ENCODE measurements at places on chromosomes 2 and 18.

GRCh38 chr2:165193178-165193777 lies 10.6 kb downstream of the SCN3A start:
- DNase-seq: no peak

- peak; percentile 57 for DNase-seq
Measured at GRCh38 chr2:233353769-233354499, at the start of gene DGKD. Gene DGKD, plus strand, starts transcription at chr2:233354494. Its CDS starts 25 bp downstream, at chr2:233354519.

DNA sequence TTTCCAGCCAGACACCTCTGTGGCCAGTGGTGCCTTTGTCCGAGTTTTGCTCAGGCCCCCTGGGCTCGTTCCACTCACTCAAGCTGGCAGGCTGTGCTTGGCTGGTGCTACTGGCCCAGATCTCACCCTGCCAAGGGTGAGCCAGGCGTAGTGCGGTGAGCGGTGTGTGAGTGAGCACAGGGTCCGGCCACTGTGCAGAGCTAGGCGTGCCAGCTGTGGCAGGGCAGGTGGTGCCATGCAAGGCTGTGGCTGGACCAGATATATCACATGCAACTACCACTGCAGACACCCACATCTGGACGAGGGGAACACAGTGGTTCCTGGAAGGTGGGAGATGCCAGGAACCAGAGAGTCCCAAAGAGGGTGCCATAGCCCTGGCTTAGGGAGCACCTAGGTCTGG lies 70.1 kb downstream of the SRBD1 start:
- no peak for DNase-seq

- peak; percentile 47 for DNase-seq
Measured at GRCh38 chr2:41062336-41062735, 610.4 kb upstream of the SLC8A1 start.

GRCh38 chr18:76233406-76233805 lies 261.6 kb downstream of the ZNF516 start:
- no peak for DNase-seq

- DNase-seq: no peak
Measured at GRCh38 chr18:9726175-9726574, 18.1 kb downstream of the RAB31 start.

- no peak for DNase-seq
Measured at GRCh38 chr2:74255660-74256213, 57.3 kb downstream of the MTHFD2 start.

- no peak for DNase-seq
Measured at GRCh38 chr2:240160291-240161086, 20.0 kb upstream of the OTOS start.

DNA sequence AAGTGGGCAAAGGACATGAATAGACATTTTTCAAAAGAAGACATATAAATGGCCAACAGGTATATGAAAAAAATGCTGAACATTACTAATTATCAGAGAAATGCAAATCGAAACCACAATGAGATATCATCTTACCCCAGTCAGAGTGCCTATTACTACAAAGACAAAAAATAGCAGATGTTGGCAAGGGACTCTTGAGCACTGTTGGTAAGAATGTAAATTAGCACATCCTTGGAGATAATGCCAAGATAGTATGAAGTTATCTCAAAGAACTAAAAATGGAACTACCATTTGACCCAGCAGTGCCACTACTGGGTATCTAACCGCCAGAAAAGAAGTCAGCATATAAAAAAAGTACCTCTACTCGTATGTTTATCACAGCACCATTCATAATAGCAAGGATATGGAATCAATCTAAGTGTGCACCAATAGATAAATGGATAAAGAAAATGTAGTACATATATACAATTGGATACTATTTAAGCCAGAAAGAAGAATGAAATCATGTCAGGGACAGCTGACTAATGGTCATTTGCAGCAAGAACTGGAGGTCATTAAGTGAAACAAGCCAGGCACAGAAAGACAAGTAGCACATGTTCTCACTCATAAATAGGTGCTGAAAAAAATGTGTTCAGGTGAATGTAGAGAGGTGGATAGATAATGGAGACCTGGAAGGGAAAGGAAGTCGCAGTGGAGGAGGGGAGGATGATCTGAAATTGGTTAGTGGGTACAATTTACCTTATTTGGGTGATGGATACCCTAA lies 141.7 kb upstream of the B3GNT2 start:
- DNase-seq: no peak

GRCh38 chr2:22600156-22600555 lies 784.8 kb upstream of the KLHL29 start:
- DNase-seq: no peak

DNA sequence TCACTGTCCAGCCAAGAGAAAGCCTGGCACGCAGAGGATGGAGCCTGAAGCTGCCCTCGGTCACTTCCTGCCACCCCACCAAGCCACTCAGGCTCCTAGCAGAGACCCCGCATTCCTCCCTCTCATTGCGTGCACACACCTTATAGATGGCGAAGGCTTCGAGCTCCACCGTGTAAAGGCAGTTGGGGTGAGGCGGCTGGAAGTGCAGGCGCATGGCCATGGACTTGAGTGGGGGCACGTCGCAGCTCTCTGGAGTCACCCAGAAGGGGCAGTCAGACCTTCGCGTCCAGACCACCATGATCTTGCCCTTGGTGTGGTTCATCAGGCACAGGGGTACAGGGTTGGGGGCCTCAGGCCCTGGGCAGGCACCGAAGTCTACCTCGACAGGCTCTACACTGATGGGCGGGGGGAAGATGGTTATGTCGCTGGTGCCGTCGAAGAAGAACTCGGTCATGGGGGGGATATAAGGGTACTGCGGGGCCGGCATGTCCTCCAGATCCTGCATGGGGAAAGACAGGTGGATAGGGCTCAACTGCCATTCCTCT lies 13.7 kb downstream of the CFAP65 start:
- DNase-seq: no peak

GRCh38 chr2:102485147-102485785 lies 12.2 kb downstream of the SLC9A4 start:
- peak; percentile 23 for DNase-seq

DNA sequence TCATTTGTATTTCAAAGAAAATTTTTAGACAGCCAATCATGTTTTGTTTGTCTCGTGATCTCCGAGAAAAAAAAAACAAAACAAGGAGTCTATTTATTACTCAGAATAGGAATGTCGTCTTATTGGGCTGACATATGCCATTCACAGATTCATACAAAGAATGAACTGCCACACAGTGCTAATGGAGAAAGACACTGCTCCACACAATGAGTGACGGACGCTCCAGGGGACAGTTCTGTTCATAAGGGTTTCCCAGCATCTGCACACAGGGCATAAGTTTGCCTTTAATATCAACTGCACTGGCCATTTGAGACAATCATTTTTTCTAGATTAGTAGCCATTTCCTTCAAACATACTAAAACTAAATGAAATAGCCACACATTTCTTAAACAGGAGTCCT lies 3.4 kb downstream of the SERTAD2 start:
- DNase-seq: no peak

DNA sequence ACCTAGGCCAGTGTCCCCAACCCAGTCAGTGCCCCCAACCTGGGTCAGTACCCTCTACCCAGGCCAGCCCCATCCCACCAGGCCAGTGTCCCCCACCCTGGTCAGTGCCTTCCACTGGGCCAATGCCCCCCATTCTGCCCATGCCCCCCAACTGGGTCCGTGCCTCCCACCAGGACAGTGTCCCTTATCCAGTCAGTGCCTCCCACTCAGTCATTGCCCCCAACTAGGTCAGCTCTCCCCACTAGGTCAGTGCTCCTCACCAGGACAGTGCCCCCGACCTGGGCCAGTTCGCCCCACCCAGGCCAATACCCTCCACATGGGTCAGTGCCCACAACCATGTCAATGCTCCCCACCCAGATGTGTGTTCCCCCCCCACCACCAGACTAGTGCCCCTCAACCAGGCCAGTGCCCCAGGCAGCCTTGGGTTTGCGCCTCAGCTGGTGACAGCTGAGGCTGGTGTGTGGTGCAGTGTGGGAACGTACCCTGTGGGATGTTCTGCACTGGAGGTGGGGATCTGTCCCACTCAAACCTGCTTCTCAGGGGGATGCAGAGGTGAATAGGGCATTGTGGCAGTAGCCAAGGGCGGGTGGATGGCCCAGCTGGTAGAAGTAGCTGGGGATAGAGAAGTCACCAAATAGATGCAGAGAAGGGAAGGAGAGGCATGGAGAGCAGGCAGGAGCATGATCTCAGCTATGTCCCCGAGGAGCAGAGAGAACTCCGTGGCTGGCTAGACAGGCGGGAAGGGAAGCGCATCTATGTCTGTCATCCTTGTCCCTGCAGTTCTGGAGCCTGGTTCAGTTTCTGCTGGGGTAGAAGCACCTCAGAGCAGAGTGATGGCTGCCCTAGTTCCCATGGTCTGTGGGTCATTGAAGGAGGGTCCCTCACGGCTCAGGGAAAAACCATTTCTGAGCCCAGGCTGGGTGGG lies 168.8 kb downstream of the SH3RF3 start:
- no peak for DNase-seq

DNA sequence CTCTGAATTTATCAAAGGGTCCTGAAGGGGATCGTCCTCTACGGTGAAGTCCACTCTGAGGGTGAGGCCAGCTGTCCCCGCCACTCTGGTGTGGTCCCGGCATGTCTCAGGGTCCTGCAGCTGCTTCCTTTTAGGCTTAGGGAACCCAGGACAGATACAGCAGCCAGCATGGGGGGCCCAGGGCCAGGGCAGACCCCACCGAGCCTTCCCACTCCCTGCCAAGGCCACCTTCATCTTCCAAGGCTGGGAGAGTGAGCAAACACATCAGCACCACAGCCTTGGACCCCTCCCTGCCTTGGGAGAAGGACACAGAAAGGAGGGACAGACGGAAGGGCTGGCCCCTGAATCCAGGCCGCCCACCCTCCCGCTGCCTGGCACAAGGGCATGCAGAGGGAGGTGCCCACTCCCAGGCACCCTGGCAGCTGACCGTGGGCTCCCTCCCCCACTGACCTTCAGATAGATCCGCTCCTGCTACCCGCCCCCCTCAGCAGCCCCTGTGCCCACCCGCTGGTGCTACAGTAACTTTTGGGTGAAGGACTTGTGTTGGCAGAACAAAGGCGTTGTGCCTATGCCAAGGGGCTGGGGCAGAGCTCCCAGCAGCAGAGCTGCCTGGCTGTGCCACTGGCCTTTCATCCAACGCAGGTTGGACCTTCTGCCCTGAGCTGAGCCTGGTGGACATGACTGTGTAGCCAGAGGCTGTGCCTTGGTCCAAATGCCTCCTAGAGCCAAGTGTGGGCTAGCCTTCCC lies 7.6 kb downstream of the CYP26B1 start:
- DNase-seq: no peak

DNA sequence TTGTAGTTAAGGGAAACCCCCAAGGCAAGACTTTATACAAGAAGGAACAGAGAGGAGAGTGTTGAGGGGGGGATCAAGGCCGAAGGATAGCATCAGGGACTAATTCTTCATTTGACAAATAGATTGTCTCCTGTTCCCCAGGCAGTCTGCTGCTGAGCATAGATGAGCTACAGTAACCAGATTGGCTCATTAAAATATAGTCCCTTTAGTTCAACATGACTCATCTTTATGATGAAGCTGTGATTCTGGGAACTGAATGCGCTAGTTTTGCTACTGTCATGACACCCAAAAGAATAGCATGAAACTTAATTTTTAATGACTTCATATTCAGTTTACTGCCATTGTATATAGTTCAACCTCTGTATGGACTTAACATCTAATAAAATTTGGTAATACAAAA lies 35.5 kb downstream of the TMEFF2 start:
- no peak for DNase-seq

GRCh38 chr18:52546686-52547346 lies 206.8 kb downstream of the DCC start:
- no peak for DNase-seq

DNA sequence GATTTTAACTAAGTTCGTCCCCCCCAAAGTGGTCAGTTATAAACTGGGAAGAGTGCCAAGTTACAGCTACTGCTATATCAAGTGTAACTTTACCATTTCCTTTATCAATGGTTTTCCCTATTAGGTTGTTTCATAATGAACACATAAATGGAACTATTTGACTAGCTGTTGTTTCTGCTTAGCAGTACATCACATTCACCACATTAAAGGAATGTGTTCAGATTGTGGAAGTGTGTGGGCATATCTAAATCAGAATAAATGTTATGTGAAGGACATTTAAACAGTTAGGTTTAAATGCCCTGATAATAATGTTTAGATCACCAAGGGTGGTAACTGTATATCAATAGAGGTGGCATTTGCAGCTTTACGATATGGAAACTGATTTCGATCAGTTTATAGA lies 45.1 kb downstream of the SLC9A4 start:
- DNase-seq: no peak

DNA sequence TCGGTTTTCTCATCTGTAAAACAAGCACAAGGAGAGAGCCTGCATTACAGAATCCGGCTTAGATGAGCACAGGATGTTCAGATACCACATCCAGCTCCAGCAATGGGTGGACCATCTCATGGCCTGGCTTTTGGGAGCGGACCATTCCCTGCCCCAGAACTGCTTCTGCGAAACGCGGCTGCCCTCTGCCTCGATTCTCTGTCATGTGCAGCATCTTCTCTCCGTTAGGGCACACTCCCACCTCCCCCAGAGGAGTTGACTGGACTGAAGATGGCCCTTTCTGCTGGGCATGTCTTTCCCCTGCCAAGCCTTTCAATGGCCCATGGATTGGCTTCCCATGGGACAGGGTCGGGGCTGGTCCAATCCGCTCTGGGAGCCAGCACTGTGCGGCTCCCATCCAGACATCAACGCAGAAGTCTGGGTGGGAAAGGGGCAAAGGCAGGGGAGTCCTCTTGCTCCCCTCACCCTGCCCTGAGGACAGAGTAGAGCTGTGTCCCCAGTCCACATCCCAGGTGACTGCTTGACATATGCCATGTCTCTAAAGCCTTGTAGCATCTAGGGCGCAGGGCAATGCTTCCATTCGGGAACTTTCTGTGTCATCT lies 14.3 kb upstream of the FAHD2A start:
- DNase-seq: no peak

GRCh38 chr2:152222975-152223637 lies 47.5 kb upstream of the STAM2 start:
- peak; percentile 85 for DNase-seq

DNA sequence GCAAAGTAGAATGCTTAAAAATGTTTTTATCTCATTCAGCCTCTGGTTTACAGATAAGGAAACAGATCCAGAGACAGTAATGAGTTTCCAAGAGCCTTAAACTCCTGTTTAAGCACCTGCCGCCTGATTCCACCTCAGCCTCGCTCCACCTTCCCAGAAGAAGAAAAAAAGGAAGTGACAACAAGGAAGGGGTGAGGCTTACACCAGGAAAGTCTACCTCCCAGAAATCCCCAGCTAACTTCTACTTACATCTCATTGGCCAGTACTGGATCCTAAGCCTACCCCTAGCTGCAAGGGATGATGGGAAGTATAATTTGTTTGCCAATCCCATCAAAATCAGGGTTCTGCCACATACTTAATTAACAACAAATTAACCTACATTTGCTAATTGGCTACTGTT lies 15.3 kb upstream of the ARID5A start:
- DNase-seq: no peak
